ENCODE measurements at places on chromosomes 5 and 9. TPM values are rescaled to one million over a fixed set of nuclear protein-coding genes. Genes with fewer than 3 reads are reported as not detected.
A peak's percentile ranks its signal among the peaks of the same experiment; 100 is the strongest.

The DNAJC21 gene
- 34.9 TPM for total RNA-seq

The PCDHGB2 gene
- 3.1 TPM for total RNA-seq

The ENTPD2 gene
- not detected for total RNA-seq

The SLCO4C1 gene
- 0.58 TPM for total RNA-seq

The TRPM3 gene
- 0.48 TPM for total RNA-seq

The SPATA31D4 gene
- total RNA-seq = not detected

DNA sequence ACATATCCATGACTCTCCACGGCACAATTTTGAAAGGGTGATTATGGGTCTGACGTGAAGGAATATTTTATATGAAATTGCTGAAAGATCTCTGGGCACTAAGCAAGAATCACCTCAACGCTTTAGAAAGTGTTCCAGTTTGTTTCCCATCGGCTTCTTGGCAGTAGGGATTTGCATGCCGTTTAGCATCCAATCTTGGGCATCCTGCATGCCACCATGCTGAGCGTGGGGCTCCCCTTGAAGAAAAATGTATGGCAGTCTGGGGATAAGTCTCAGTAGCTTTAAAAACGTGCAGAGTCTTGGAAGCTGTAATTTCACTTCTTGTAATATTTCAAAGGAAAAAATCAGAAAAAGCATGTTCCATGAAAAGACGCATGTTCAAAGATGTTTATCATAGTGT, 151.7 kb downstream of the DMRT2 start:
- no peak for DNase-seq

DNA sequence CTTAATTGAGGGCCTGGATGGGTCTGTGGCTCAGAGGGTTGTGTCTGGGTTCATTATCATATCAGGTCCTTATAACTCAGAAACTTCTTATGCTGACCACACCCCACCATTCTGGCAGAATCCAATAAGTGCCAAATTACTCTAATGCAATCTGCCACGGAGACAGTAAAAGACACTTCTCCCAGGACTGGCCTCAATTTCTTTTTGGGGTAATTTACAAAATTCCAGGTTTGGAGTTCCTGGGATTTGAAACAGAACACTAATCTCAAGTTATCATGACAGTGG, 187.8 kb downstream of the GNAQ start:
- no peak for DNase-seq

GRCh38 chr5:114185274-114185673, 176.6 kb upstream of the KCNN2 start:
- DNase-seq = no peak

DNA sequence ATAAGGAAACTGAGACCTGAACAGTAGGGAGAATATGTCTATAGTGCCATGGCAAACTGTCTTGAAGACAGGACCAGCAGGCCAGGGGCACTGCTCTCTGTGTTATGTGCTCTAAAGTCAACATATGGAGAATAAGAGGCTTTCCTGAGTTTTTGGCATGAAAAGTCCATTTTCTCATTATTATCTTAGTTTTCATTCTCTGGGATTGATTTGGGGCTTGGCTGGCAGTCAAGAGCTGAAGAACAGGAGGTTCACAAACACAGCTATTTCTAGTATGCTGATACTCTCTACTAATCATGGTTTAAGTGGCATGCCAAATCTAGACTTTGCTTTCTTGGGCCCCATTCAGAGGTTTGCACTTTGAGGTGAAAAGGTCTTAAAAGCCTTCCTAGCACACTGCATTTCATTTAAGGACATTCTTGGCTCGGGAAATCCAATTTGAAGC, 404.4 kb downstream of the ZNF608 start:
- no peak for DNase-seq

DNA sequence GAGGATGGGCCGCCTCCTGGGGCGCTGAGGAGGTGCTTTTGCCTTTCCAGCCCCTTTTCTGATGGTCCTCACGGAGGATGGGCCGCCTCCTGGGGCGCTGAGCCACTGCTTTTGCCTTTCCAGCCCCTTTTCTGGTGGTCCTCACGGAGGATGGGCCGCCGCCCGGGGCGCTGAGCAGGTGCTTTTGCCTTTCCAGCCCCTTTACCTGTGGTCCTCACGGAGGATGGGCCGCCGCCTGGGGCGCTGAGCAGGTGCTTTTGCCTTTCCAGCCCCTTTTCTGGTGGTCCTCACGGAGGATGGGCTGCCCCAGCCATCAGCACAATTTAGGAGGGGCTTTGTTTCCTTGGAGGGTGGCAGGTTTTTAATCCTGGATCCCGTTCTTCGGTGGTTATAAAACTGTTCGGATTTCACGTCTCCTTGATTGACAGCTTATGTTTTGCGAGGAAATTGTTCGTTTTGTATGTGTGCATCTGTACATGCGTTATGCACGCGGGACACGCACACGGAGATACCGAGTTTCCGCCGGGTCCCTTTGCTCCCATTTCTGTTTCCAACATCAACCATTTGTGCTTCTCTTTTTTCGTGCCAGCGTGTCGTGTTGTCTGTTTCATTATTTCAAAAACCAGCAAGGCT, 34.7 kb upstream of the SLC9A3 start:
- DNase-seq = peak; percentile 49

GRCh38 chr5:54832858-54833257, 152.5 kb downstream of the ESM1 start:
- DNase-seq = no peak

DNA sequence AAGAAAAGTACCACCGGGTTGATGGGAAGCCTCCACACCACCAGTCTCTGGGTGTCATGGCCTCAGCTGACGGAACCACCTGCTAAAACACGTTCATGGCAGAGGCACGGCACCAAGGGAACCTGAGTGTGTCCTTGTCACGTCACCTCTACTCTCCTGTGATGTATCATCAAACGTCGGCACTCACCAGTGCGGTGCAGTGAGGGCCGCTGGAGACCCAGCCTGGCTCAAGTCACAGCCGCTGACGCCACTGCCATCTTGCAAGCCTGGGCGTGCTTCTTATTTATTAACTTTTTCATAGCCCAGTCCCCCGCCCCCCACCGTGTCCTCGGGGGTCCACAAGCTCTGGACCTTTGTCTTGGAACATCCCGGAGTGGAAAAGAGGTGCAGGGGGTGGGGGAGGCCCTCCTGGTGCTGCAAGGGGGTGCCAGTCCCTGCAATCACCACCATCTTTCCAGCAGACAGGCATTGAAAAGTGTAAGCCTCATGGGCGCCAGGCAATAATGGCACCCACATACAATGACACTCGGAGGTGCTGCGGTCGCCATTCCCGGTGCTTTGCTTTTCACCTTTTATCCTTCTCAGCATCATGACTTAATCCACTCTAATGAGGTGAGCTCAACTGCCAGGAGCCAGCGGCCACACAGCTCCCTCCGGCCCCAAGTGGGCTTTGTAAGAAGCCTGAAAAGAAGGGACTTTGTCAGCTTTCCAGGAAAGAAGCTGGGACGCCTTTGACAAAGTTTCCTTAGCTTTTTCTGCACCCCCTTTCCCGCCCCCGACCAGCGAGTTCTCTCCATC, 202.3 kb upstream of the IRX1 start:
- no peak for DNase-seq

DNA sequence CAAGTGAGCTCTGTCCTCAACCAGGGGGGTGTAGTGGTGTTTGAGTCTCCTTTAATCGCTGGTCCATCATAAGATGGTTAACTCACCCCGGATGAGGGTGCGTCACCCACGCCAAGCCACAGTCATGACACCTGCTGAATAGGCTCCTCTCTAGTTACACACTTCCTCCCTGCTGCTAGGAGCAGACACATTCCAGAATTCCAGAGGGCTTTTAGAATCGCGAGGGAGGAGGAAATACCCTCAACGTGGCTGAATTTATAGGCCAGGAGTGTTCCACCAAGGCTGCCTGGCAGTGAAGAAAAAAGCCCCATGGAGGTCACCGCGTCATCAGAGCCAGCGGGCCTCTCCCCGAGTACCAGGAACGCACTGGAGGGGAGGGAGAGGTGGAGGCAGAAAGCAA, 5.1 kb downstream of the GLRX start:
- DNase-seq = no peak

GRCh38 chr5:132907161-132907560, 33.7 kb downstream of the LEAP2 start:
- no peak for DNase-seq

- no peak for DNase-seq
These were observed 54.1 kb downstream of the ARHGEF37 start for GRCh38 chr5:149635394-149635793.

All from mesenteric fat pad (tissue), 1 donor.